Activated naive CD4-positive, alpha-beta T cell treated with anti-CD3 and anti-CD28 coated beads for 36 hours (primary cell): ENCODE measurements at places on chromosomes 12 and 14.

- H3K36me3 ChIP-seq, result no peaks in the 10 kb centered on the region
- peak overlapping the region; percentile 89 for H3K4me3 ChIP-seq
- H3K27ac ChIP-seq, result peak overlapping the region; percentile 99
- DNase-seq, result no peak
- peaks cover 29% of the 10 kb centered on the region for H3K4me1 ChIP-seq
- H3K27me3 ChIP-seq, result no peaks in the 10 kb centered on the region
These were observed 1.3 kb upstream of the RNU6-7 start for GRCh38 chr14:32200368-32201192.

DNA sequence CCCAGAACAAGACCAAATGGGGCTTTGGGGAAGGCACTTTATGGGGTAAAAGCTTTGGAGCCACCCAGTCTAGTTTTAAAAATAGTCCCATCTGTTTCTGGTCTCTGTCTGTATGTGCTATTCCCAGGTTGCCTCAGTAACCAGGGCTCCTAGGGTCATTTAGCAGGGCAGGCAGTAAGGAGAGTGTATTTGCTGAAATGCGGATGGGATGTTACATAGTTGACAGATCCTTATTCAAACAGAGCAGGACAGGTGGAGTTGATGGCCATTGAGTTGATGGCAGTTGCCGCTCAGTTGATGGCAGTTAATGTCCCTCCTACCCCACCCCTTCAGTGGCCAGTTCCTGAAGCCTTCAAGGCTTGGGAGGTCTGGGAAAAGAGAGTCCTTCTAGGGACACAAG is 4.6 kb downstream of the ZC3H10 start:
- H3K27me3 ChIP-seq, result no peaks in the 10 kb centered on the region
- H3K4me3 ChIP-seq, result no peak overlapping the region
- no peak overlapping the region for H3K27ac ChIP-seq
- no peak for DNase-seq

- peaks cover 23% of the 10 kb centered on the region for H3K36me3 ChIP-seq
- DNase-seq, result peak; percentile 8
- H3K27me3 ChIP-seq, result no peaks in the 10 kb centered on the region
These were observed 823 bp upstream of the RAB5B start for GRCh38 chr12:55972911-55973598.

DNA sequence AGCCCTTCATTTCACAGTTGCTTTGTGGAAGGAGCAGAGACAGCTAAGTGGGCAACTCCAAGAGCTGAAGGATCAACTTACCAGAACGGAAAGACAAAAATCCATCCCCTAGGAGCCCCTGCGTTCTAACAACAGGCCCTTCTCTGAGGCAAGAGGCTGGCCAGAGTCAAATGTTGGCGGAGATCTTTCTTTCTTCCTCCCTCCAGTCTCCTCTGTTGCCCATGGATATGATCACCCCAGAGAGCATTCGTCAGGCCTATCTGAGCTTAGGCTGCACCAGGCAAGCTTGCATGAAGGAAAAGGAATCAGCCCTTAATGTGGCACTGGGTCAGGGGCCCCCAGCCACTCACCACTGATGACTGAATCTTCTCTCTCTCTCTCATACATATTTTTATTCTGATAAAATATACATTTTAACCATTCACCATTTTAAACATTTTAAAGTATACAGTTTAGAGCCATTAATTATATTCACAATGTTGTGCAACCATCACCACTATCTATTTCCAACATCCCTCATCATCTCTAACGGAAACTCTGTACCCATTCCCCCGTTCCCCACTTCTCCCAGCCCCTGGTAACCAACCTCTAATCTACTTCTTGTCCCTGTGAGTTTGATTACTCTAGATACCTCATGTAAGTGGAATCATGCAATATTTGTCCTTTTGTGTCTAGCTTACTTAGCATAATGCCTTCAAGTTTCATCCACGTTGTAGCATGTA is 52.9 kb upstream of the CCND2 start:
- H3K27ac ChIP-seq, result no peak overlapping the region
- peaks cover 3% of the 10 kb centered on the region for H3K27me3 ChIP-seq
- no peak for DNase-seq
- H3K4me3 ChIP-seq, result no peak overlapping the region

GRCh38 chr14:31788340-31788739 is 227.1 kb downstream of the NUBPL start:
- H3K27ac ChIP-seq, result no peak overlapping the region
- H3K27me3 ChIP-seq, result no peaks in the 10 kb centered on the region
- H3K4me1 ChIP-seq, result no peaks in the 10 kb centered on the region
- no peak for DNase-seq
- no peak overlapping the region for H3K4me3 ChIP-seq
